ENCODE measurements at places on chromosomes 16 and 17.

GRCh38 chr17:46950997-46951621 is 27.9 kb downstream of the RPRML start:
- DNase-seq, result no peak

DNA sequence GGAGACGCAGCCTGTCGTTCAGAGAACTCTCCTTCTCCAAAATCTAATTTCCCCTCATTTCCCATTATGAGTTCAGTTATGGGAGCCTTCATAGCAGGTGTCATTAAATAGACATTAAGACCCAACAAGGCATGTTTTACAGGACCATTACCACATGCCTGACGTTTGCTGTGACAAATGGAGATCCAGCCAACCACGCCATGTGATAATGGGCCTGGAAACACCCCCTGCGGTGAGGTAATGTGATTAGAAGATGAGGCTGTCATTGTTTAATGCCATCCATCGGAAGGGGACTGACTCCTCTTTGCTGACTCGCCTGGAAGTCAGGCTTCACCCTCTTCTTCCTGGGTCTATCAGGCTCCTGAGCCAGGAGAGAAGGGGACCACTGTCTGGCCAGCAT is 76.9 kb downstream of the WSCD1 start:
- no peak for DNase-seq

DNA sequence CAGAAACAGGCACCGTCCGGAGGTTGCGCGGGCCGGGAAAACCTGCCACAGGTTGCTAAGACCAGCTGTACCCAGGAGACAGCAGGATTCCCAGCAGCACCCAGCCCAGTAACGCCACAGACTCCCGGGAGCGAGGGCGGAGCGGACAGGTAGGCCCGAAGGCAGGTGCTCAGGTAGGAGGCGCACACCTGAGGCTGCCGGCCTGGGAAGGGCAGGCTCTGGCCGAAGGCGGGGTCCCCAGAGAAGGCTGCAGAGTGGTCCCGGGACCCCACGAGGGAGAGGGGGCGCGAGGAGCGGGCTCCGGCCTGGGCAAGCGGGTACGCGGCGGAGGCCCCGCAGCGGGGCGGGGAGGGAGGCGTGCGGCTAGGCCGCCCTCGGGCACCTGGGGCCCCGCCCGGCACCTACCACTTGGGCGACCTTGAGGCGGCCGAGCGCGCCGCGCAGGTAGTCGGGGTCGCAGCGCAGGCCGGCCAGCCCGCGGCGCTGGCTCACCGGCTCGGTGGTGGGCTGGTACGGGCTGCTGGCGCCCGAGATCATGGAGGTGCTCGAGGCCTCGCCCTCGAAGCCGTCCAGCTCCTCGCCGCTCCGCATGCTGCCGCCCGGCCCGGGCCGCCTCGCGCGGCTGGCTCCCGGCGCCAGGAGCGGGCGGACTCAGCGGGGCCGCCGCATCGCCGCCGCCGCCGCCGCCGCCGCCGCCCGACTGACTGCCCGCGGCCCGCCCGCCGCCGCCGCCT is 441 bp downstream of the CMTM4 start:
- DNase-seq, result peak; percentile 30

GRCh38 chr17:77609553-77610517 is 348.7 kb upstream of the TNRC6C start:
- peak; percentile 68 for DNase-seq

GRCh38 chr16:61945511-61945910 is 90.7 kb downstream of the CDH8 start:
- no peak for DNase-seq

Data from KBM-7 (cell line).